ENCODE measurements at places on chromosomes 2 and 18. TPM values are rescaled to one million over a fixed set of nuclear protein-coding genes. Genes with fewer than 3 reads are reported as not detected.

The NHEJ1 gene
- total RNA-seq, result 15.2 TPM

The REG1B gene
- total RNA-seq, result not detected

The HMSD gene
- total RNA-seq, result not detected

The C1GALT1C1L gene
- total RNA-seq, result not detected

The GRB14 gene
- total RNA-seq, result 0.91 TPM

The RAD51AP2 gene
- total RNA-seq, result not detected

The FKBP7 gene
- 0.65 TPM for total RNA-seq

The TXNDC9 gene
- total RNA-seq, result 9.0 TPM

The LBX2 gene
- total RNA-seq, result 0.26 TPM

The GKN2 gene
- not detected for total RNA-seq

The IFT172 gene
- 14.1 TPM for total RNA-seq

The PRLH gene
- not detected for total RNA-seq

The KRTCAP3 gene
- 13.6 TPM for total RNA-seq
